NCI-H526 (cell line): ENCODE measurements at places on chromosomes 4 and X.
A peak's percentile ranks its signal among the peaks of the same experiment; 100 is the strongest.

DNA sequence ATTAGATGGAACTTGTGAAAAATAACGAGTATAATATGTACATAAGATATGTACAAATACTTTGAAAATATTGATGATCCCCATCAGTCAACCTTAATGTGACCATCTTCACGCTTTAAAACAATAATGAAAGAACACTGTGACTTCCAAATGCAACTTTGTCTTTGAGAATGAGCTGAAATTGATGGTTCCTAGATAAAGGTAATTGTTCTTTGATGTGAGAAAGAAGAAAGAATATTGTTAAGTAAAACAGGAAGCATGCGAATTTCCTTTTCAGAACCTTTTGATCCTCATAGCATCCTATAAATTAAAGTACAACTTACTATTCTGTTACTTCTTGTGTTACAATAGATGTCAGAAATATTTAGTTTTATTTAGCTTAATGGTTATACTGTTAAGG, 22.2 kb downstream of the IL2 start:
- no peak for DNase-seq

DNA sequence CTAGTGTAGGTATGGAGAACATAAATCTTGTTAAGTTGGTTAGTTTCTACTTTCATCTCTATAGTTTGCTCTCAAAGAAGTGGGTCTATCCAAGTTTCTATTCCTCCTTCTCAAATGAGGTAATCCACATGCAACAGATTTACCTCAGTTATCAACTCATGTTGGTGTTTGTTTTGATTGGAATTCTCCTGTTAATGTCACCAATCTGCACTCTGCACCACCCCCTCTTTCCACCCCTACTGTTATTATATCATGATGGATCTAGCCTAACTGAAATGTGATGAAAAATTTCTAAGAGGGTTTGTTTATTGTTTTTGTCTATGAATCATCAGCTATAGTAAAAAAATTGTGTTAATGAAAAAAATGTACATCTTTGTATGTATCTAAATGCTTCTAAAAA, 66.1 kb downstream of the AGTR2 start:
- no peak for DNase-seq

GRCh38 chrX:50581405-50581804, 110.8 kb upstream of the DGKK start:
- DNase-seq, result no peak

DNA sequence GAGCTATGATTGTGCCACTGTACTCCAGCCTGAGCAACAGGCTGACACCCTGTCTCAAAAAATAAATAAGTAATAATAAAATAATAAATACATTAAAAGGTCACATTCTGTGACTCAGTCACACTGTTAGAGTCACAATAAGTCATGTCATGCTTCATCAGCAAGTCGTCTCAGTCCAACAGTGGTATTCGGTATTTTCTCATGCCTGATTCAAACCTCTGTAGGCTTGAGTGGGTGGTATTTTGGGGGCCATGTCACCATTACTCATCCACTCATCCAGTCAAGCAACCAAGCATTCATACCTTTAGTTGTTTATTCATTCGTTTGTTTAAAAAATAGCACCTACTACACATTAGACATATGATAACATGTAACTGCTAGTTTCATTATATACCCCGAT, 46.9 kb downstream of the SUPT20HL2 start:
- no peak for DNase-seq

DNA sequence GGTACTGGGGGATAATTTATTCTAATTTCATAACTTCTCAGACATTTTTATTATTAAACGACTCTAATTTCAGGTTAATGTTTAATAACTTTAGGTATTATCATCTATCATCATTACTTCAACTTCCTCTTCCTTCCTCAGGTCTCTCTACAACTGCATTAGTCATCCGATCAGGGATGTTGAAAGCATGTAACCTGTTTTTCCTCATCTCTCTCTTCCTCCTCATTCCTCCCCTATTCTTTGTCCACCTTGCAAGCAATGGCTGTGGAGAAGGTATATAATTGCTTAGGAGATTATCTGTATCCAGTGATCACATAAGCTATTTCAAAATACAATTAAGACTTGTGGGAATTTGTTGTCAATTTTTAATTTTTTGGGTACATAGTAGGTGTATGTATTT, 632.6 kb upstream of the DIAPH2 start:
- DNase-seq, result no peak

DNA sequence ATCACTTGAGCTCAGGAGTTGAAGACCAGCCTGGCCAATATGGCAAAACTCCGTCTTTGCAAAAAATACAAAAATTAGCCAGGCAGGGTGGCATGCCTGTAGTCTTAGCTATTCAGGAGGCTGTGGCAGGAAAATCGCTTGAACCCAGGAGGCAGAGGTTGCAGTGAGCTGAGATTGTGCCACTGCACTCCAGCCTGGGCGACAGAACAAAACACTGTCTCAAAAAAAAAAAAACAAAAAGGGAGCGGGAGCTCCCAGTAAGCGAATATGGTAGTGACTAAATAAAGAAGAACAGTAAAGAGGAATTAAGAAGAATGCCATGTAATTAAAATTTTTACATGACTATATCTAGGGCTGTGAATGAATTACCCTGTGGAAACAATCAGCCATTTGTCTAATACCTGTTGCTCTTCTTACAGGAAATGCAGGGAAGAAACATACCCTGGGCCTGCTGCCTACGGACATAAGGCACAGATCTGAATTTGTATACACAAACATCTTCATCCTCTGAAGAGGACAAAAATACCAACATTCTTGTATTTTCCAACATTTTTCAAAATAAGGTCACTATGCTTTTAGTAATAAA, 11.4 kb downstream of the WDFY3 start:
- no peak for DNase-seq

DNA sequence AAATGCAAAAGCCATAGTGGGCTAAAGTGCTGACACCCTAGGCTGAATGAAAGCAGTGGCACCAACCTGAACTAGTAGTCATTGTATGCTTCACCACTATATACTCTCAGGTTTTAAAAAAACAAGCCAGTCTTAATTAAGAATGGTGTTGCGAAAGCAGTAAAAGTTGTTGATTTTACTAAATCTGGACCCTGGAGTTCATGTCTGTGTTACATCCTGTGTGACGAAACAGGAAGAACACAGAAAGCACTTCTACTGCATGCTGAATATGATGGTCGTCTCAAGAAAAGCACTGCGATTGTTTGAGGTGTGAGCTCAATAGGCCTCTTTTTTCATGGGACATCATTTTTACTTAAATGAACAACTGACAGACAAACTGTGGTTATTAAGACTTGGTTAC, 24.2 kb upstream of the GDPD2 start:
- DNase-seq, result no peak

GRCh38 chrX:24298191-24298590, 15.7 kb downstream of the SUPT20HL2 start:
- no peak for DNase-seq

DNA sequence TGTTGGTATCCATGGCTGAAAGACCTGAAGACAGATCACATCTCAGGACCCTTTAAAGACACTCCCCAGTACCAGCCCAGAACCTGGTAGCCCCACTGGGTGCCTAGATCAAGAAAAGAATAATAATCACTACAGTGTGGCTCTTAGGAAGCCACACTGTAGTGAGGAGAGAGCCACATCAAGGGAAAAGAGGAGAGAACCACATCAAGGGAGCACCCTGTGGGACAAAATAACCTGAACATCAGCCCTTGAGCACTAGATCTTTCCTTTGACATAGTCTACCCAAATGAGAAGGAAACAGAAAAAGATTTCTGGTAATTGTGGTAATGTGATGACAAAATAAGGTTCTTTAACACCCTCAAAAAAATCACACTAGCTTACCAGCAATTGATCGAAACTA, 15.3 kb downstream of the RTL3 start:
- no peak for DNase-seq

DNA sequence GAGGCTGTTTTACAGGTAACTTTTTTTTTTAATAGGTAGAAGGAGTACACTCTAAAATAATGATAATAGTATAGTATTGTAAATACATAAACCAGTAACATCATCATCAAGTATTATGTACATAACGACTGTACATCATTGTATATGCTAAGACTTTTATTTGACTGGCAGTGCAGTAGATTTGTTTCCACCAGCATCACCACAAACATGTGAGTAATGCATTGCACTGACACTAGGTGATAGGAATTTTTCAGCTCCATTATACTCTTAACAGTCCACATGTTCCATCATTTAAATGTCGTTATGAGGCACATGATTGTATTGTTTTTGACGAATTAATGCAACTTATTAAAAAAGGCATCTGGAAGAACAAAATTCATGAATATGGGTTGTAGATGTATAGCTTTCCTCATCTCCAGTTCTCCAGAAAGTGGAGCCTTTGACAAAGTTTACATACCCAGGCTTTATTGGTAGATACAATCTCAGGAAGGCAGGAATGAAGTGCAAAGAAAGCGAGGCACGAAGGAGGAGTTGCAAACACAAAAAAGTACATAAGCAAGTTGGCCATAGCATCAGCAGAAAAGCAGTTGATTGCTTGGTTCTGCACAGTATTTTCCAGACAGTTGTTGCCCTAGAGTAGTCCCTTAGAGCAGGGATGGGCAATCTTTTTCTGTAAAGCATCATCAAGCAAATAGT, 336.9 kb upstream of the NR3C2 start:
- DNase-seq, result no peak

DNA sequence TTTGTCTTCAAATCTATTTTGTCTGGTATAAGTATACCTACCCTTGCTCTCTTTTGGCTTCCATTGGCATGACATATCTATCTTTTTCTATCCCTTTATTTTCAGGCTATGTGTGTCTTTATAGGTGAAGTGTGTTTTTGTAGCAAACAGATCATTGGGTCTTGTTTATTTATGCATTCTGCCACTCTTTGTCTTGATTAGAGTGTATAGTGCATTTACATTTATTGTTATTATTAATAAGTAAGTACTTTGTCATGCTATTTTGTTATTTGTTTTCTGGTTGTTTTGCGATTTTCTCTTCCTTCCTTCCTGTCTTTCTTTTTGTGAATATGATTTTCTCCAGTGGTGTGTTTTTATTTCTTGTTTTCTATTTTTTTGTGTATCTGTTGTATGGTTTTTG, 188.6 kb downstream of the GLUD2 start:
- DNase-seq, result no peak

DNA sequence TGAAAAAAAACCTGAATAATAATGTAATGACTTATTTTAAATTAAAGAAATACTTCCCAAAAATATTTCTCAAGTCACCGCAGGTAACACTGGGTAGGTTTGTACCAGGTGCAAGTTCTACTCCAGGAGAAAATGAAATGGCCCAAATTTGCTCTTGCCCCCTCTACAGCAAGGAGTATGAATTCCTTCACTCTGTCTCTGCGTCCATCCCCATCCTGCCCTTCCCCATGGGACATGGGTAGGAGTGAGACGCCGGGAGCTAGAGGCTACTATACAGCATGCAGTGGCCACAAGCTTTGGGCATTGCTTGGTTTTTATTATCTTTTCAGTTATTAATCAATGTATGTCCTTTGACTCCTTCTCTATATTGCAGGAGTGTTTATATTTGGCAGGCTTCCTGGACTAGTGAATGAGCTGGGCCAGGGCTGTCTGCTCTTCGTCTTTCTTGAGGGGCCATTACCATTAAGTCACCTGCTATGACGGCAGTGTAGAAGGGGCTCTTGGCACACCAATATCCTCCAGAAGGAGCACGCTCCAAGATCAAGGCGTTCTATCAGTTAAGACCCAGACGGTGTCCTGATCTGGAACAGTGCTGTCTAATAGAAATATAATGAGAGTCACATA, 149.6 kb downstream of the ENPP6 start:
- DNase-seq, result no peak

DNA sequence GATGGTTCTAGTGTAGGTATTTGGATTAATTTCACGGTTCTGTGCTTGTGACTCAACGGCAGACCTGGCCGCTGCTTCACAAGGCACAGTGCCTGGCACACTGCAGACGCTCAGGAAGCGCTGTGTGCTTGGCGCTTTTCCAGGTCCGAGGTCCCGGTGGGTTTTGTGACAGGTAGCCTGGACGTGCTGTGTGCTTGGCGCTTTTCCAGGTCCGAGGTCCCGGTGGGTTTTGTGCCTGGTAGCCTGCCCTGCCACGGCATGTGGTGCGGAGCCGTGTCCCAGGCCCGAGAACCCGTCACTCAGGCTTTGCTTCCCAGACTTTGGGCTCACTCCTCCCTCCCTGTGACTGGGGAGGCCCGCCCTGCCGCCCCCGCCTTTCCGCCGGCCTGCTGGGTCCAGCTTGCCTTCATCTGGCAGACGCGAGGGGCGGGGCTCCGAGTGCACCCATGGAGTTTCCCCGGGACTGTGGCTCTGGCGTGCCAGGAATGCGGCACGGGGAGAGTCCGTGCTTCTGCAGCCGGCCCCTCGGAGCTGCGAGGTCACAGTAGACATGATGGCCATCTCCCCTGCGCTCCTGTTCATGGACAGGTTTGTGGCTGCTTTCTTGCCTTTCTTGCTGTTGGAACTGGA, 44.2 kb downstream of the TBC1D14 start:
- no peak for DNase-seq

DNA sequence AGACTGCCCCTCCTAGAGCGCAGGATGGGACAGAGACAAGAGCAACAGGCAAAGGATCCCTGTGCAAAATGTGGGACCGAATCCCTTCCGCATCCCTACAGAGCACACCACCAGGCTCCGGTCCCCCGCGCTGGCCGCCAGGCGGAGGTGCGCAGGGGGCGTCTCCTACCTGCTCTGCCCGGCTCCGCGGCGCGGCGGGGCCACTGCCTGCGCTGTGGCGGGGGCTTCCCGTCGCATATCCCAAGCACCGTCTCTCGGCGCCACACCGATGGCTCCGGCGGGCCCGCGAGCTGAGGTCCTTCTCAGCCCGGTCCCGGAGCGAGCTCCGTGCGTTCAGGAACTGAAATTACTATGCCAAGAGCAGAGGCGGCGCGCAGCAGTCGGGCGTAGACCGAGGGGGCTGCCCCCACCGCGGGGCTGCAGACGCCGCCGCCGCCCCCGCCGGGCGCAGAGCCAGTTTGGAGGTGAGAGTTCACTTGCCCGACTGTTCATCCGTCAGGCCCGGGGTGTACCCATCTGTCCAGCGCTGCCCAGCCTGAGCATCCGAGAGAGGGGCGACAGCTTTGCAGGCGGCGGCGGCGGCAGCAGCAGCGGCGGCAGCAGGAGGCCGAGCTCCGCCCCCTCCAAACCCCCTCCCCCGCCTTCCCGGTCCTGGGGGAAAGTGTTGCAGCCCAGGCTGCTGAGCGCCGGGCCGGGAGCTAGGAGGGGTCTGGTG, at the start of gene GPRIN3:
GPRIN3 (minus strand) TSS at position 355 of the 715 bp plus-strand sequence. CDS start 57,690 bp downstream, outside the sequence.
- DNase-seq, result peak; percentile 61
